ENCODE measurements at places on chromosomes 2 and 18. TPM values are rescaled to one million over a fixed set of nuclear protein-coding genes. Genes with fewer than 3 reads are reported as not detected.

GRCh38 chr2:238518172-238518820, 91.6 kb downstream of the ASB1 start:
- DNase-seq, result no peak
- H3K27ac ChIP-seq, result no peak overlapping the region
- no peaks in the 10 kb centered on the region for H3K36me3 ChIP-seq
- H3K4me3 ChIP-seq, result no peak overlapping the region
- no peaks in the 10 kb centered on the region for H3K4me1 ChIP-seq
- no peaks in the 10 kb centered on the region for H3K27me3 ChIP-seq

DNA sequence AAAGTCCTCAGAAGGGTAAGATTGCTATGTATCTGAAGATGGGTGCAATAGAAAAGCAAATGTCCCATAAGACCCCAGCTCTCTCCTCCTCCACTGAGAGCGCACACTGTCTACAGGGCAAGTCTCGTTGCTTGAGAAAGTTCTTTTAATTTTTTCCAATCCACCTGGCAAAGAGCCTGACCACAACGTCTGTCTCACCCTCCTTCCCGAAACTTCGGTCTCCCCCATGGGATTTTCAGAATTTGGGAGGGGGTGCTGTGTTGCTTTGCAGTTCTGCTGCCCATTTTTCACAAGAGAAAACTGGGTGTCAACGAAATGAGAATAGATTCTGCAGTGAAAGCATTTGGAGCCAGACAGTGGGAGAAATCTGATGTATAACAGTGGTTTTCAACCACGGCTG, 40.4 kb downstream of the SERTAD2 start:
- no peaks in the 10 kb centered on the region for H3K27me3 ChIP-seq
- H3K27ac ChIP-seq, result no peak overlapping the region

GRCh38 chr2:28178946-28179345, 213.7 kb upstream of the FOSL2 start:
- H3K27ac ChIP-seq, result no peak overlapping the region
- no peak overlapping the region for H3K4me3 ChIP-seq
- no peak for DNase-seq
- H3K36me3 ChIP-seq, result no peaks in the 10 kb centered on the region
- no peaks in the 10 kb centered on the region for H3K4me1 ChIP-seq

DNA sequence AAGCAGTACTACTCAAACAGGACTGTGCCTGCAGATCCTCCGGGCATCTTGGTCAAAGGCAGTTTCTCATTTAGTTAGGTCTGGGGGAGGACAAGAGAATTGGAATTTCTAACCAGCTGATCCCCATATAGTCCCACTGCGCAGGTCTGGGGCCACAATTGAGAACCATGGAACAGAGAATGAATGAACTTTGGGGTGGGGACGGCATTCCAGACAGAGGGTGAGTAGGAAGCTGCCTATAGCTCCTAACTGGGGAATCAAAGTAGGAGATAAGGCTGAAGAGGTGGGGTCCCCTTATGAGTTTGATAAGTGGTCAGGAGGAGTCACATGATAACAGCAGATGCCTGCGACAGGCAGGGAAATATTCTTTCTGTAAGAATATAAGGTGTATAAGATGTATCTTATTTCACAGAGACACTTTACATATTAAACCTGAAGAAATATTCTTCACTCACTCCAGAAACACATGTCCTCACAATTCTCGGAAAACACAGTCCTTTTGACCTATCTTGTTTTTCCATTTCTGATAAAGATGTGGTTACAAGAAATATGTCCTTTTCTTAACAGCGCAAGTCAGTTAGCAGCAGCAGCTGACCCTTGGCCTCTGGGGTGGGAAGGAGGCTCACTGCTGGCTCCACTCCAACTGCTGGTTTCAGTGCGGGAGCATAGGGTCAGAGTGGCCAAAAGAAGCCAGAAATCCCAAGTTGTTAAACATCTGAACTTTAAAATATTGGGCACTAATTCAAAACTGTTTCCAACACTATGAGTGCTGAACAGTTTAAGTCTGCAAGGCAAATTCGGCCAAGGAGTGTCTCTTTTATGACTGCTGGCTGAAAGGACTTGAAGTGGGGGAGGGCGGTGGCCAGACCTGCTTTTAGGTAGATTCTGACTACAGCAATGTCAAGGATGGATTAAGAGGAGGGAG, 12.6 kb upstream of the TMEM214 start:
- no peak overlapping the region for H3K27ac ChIP-seq
- H3K27me3 ChIP-seq, result no peaks in the 10 kb centered on the region
- DNase-seq, result no peak

DNA sequence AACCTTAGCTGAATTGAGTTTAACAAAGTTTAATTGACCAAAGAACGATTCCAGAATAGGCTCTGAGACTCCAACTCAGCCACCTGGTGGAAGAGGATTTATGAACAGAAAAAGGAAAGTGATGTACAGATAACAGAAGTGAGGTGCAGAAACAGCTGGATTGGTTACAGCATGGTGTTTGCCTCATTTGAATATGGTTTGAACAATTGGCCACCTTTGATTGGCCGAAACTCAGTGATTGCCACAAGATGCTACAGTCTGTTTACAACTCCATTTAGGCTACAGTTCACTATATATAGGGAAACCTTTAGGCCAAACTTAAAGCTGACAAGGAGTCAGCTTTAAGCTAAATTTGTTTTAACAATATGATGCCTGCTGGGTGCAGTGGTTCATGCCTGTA, 28.1 kb upstream of the SLC35G4 start:
- H3K4me1 ChIP-seq, result peaks cover 6% of the 10 kb centered on the region
- no peaks in the 10 kb centered on the region for H3K27me3 ChIP-seq
- no peak overlapping the region for H3K27ac ChIP-seq
- DNase-seq, result no peak
- H3K36me3 ChIP-seq, result no peaks in the 10 kb centered on the region

DNA sequence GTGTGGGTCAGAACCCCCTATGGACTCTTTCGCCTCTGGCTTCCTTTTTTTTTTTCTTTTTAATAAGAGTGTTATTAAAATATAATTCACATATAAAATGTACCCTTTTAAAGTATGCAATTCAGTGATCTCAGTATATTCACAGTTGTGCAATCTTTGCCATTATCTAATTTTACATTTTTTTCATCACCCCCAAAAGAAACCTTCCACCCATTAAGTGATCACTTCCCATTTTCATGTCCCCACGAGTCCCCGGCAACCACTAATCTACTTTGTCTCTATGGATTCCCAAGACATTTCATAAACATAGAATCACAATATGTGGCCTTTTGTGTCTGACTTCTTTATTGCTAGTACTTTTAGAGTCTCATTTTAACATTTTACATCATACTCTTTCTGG, 38.7 kb upstream of the ANXA4 start:
- no peak for DNase-seq
- no peak overlapping the region for H3K4me3 ChIP-seq
- no peaks in the 10 kb centered on the region for H3K36me3 ChIP-seq
- no peak overlapping the region for H3K27ac ChIP-seq
- H3K27me3 ChIP-seq, result no peaks in the 10 kb centered on the region

DNA sequence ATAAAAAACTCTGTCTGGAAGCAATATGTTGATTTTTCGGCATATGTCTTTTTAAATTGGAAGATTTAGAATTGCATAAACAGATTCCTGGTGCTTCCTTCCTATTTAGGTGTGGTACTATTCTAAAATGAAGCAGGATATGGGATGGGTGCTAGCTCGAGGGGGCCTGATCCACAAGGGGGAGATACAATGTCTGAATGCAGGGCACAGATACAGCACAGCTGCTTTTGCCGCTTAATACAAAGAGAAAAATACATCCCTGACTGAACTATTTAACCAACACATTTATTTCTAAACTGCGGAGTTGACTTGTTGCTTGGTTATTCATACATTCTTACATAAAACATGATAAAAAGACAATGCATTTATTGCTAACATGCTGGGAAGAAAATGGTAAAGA, 169.1 kb downstream of the TMEFF2 start:
- H3K4me3 ChIP-seq, result no peak overlapping the region
- H3K27me3 ChIP-seq, result no peaks in the 10 kb centered on the region
- H3K36me3 ChIP-seq, result no peaks in the 10 kb centered on the region
- no peak for DNase-seq
- no peaks in the 10 kb centered on the region for H3K4me1 ChIP-seq

GRCh38 chr18:72762515-72763122, 105.2 kb downstream of the NETO1 start:
- no peaks in the 10 kb centered on the region for H3K36me3 ChIP-seq
- no peak overlapping the region for H3K4me3 ChIP-seq
- no peaks in the 10 kb centered on the region for H3K27me3 ChIP-seq

GRCh38 chr2:203002054-203002821, 12.4 kb upstream of the NBEAL1 start:
- H3K4me1 ChIP-seq, result no peaks in the 10 kb centered on the region
- no peak overlapping the region for H3K4me3 ChIP-seq
- no peak for DNase-seq
- H3K27ac ChIP-seq, result no peak overlapping the region
- peaks cover 2% of the 10 kb centered on the region for H3K27me3 ChIP-seq

DNA sequence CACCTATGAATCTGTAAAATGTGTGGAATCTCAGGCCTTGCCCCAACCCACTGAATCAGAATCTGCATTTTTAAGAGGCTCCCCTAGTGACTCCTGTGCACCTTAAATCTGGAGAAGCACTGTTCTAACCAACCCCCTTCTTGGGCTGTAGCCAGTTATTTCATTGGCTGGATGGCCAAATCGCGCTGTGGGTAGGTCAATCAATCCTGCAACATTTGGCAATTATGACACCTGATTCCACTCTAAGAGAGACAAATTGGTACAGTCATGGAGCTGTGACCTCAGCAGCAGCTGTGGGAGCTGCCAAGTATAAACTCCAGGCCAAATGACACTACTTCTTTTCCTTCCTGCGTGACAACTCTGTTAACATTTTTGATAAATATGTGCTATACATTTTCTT, 208.7 kb downstream of the CLIP4 start:
- no peaks in the 10 kb centered on the region for H3K36me3 ChIP-seq
- no peak for DNase-seq
- H3K27ac ChIP-seq, result no peak overlapping the region
- peaks cover 12% of the 10 kb centered on the region for H3K4me1 ChIP-seq
- H3K4me3 ChIP-seq, result no peak overlapping the region
- no peaks in the 10 kb centered on the region for H3K27me3 ChIP-seq

DNA sequence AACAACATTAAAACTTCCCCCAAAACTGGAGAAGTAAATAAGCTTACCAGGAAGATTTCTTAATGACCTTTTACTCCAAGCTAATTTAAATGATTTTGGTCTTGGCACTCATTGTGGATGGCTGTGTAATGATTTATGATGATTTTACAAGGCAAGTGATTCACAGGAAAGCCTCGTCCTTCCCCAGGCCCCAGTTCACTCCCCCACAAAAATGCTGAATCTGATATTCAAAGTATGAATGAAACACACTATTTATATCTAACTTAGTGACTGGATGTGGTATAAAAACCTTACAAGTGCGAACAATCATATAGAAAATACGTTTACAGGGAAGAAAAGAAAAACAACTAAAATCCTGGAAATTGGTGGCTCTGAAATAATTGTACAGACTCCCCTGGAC, 49.8 kb downstream of the ZNF516 start:
- no peaks in the 10 kb centered on the region for H3K27me3 ChIP-seq
- H3K36me3 ChIP-seq, result peaks cover 9% of the 10 kb centered on the region
- H3K27ac ChIP-seq, result no peak overlapping the region
- no peak overlapping the region for H3K4me3 ChIP-seq
- DNase-seq, result no peak

- H3K4me3 ChIP-seq, result no peak overlapping the region
- no peaks in the 10 kb centered on the region for H3K4me1 ChIP-seq
- H3K27ac ChIP-seq, result no peak overlapping the region
- H3K36me3 ChIP-seq, result no peaks in the 10 kb centered on the region
- no peak for DNase-seq
Measured at GRCh38 chr2:47935071-47935470, 28.8 kb upstream of the FBXO11 start.

DBI gene
- 93.2 TPM for total RNA-seq

GNAL gene
- 15.0 TPM for total RNA-seq

Data from natural killer cell (primary cell).